ENCODE measurements at places on chromosomes 2 and 18.
A peak's percentile ranks its signal among the peaks of the same experiment; 100 is the strongest.

- DNase-seq, result no peak
These were observed 3.5 kb downstream of the COPS9 start for GRCh38 chr2:240132651-240132980.

DNA sequence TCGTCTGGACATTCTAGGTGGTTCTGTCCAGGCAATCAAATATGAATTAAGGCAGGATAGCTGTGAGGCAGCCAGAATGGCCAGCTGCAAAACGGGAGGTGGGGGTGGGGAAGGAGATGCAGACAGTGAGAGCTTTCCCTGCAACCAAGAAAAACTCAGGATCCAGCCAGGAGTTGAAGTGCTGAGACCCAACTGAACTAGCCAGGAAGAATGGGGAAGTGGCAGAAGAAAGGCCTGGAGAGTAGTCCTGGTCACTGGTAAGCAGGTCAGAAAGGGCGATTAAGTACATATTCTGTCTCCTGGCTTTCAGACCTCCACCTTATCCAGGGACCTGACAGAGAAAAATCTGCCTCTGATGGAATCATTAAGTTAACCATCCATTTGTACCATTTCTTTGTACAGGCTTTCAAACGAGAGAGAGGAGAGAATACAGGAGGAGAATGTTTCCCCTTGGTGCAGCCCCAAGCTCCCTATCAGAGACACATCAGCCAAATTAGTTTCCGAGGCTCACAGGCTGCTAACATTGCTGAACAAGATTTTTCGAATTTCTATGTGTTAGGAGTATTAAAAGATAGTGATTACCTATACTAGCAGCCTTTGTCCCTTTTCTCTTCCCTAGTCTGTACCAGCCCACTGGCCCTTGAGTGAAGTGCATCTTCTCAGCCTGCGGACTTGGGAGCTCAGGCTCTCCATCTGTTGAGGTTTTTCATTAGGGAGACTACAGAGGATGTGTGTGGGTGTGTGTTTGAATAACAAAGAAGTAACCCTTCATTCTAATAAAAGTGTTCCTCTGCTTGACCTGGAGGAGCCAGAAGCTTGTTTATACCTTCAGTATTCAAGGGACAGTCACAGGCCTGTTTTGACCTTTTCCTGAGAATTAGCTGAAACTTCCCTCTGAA is 12.5 kb upstream of the HOXD1 start:
- DNase-seq, result no peak

- peak; percentile 47 for DNase-seq
These were observed 1.1 kb downstream of the ATAD2B start for GRCh38 chr2:23925702-23926289.

DNA sequence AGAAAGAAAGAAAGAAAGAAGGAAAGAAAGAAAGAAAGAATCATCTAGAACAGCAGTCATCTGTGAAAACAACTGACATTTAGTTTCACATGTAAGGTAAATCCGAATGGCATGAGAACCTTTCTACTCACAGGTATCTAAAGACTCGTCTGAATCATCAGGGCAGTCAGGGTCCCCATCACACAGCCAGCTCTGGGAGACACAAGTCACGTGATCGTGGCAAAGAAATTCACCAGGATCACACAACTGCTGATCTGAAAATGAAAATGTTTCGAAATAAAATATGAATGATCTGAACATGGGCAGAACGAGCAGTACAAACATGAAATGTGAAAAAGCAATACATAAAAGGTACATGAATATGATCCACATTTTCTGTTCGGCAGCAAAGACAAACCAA is 320.7 kb downstream of the LRP1B start:
- DNase-seq, result no peak

GRCh38 chr2:75155115-75155514 is 44.2 kb downstream of the TACR1 start:
- no peak for DNase-seq

- no peak for DNase-seq
These were observed 127.6 kb downstream of the TDRD15 start for GRCh38 chr2:21251216-21251980.

- no peak for DNase-seq
These were observed 3.4 kb downstream of the B4GALT6 start for GRCh38 chr18:31680831-31681568.

DNA sequence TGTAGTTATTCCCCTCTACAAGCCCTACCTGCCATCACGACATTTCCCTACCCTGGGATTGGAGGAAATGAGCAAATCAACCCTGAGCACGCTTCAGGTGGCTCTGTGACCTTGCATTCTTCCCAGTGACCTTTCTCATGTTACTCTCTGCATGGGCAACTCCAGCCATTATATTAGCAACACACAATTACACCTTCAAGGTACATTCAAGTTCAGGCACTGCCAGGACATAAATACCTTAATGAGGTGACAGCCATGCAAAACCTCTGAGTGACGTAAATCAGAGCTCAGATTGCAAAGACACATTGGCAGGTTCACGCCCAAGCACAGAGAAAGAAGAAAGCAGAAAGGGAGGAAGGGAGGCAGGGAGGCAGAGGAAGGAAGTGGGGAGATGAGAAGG is 68.7 kb upstream of the ALK start:
- no peak for DNase-seq

- DNase-seq, result no peak
These were observed 42.1 kb downstream of the BCL2L11 start for GRCh38 chr2:111162718-111163331.

DNA sequence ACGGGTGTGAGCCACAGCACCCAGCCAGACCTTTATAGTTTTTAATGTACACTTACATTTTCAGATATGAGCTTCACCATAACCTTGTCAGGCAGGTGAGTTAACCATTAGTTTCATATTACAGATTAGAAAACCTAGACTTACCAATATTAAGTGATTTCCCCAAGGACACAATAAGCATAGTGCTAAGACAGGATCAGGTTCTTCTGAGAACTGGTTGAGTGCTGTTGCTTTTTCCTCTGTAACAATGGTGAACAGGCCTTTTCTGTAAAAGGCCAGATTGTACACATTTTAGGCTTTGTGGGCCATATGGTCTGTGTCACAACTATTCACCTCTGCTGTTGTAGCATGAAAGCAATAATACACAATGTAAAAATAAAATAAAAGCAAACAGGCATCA is 332.0 kb downstream of the PIK3C3 start:
- DNase-seq, result no peak

DNA sequence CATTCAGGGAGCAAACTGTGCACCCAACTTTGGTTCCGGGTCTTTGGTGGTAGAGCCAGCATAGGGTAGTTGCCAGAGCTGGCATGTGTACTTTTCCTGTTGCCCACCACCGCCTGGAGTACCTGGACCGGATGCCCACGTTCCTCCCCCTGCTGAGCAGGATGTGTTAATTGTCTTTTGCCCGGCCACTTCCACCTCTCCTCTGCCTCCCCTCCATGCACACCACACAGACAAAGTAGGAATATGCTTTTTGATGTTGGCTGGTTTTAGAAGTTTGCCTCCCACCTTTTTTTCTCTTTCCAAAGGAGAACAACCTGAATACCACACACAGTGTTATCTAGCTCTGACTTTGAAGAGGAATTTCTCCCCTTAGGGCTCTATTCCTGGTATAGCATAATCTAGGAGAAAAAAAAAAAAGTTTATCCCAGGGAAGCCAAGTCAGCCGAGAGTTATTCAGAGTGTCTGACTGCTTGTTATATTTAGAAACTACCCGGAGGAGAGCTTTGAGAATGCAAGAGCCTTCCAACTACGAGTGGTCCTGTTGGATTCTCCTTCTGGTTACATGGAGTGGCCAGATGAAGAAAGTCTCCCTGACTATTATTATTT is 111.9 kb downstream of the SETBP1 start:
- DNase-seq, result no peak

GRCh38 chr2:205754924-205755321 is 72.6 kb downstream of the NRP2 start:
- no peak for DNase-seq

- DNase-seq, result no peak
These were observed 301.4 kb upstream of the TNP1 start for GRCh38 chr2:217160978-217161973.

DNA sequence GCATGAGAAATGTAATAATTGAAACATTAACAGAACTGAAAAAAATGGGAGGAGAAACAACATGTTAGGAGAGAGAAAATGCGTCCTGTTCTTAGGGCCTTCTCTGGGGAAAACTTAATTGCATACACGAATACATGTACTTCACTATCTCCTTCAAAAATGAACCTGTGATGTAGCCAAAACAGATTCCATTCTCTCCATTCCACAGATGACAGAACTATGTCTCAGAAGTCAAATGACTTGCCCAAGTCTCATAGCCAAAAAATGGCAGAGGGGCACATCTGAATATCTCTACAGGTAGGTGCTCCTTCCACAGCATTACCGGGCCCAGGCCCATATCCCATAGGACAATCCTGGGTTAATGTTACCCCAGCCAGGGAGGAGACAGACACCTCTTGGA is 3.9 kb upstream of the DCTN1 start:
- DNase-seq, result no peak

DNA sequence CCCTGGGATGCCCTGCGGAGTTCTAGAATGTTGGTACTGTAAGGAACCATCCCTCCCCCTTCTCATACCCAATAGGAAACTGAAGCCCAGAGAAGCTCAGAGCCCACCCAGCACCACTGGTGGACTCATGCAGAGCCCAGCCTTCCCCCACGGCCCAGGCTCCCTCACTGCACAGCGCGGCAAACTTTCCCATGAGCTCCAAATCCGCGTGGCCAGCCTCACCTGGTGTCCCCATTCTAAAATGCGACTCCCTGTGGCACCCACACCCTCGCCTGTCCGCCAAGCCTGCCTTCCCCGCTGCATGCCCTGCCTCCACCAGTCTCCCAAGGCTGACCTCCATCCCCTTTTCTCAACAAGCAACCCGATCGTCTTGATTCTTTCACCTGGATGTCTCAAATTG is 51.1 kb downstream of the PTGR3 start:
- DNase-seq, result no peak

DNA sequence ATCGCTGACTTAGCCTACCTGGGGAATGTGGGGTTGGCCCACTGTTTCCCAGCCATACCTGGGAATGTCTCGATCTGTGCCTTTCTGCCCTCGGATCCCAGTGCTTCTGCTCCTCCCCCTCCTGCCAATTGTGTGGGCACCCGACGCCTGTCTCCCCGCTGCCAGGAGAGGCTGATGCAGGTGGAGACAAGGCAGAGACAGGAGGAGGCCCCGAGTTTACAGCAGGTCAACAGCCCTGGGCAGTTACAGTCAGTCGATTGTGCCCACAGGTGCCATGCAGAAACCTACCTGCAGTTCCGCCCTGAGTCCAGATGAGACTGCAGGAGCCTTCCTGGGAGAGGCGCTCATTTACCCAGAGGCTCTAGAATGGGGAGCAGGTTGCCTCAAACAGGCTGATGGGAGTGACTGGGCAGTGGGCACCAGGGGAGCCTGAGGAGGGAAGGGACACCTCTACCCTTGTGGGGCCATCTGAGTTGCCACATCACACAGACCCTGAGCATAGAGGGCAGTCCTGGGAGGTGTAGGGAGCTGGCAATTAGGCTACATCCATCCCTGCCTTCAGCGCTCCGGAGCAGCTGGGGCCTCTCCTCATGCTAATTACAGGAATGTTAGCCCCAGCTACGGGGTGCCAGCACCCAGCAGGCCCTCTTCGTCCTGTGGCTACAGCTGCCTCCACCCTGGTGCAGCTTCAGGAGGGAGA is 300.1 kb downstream of the NDUFA10 start:
- no peak for DNase-seq

GRCh38 chr18:72830109-72830508 is 37.7 kb downstream of the NETO1 start:
- no peak for DNase-seq

GRCh38 chr2:95029898-95030341 is 4.4 kb downstream of the MAL start:
- no peak for DNase-seq

DNA sequence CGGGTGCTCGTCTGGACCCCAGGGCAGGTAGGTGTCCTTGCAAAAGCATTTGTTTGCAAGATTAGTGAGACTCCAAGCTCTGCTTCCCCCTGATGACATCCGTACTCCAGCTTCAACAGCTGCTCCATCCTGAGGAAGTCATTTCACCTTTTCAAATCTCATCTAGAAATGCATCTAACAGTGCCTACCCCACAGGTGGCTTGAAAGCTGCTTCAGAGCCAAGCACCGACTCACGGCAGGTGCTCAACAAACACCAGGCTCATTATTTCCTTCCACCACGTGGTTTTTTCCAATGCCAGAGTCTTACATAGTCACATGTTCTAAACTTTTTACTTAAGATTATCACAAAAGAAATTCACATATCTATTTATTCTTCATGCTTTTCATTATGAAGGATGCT is 31.9 kb downstream of the CNGA3 start:
- DNase-seq, result no peak

DNA sequence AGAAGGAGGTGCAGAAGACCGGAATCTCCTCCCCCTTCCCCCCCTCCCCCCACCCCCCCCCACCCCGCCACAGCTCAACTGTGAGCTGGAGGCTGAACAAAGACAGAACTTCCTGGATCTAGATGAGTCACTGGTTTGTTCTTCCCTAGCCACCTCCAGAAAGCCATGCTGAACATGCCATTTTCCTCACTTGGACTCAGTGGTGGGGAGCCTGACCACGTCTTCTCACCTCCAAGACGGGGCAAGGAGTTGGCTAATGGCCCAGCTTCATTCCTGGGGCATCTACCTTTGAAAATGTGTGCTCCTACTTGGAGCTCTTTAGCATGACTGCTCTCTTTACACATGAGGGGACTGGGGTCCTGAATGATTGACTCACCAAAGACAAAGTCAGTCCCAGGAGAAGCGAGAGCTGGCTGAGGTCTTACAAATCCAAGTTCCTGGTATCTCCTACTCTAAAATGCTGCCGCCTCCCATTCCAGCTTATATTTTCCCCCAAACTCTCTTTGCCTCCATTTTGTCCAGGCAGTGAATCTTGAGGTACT is 22.6 kb upstream of the FZD5 start:
- no peak for DNase-seq

DNA sequence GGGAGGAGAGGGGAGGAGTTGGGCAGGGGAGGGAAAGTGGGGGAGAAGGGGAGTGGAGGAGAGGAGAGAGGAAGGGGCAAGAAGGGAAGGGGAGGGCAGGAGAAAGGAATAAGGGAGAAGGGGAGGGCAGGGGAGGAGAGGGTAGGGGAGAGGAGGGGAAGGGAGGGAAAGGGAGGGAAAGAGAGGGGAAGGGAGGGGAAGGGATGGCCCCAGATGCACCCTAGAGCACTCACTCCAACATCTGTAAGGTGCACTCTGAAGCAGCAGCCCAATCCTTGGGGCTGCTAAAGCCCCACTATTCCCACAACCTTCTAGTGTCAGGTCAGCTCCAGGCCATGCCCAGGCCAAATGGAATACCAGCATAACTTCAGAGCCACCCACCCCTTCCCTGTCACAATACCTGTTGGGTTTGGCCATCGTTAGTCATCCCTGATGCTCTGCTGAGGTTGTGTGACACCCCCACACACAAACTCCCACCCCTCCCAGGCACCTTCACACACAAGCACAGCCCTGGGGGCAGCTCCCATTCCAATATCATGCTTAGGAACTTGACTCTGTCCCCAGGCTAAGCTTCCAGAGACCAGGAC is 55.7 kb upstream of the PKDCC start:
- no peak for DNase-seq

- DNase-seq, result no peak
These were observed 64.0 kb downstream of the TFCP2L1 start for GRCh38 chr2:121220995-121221394.

GRCh38 chr2:68917034-68917718 is 35.5 kb downstream of the GKN2 start:
- DNase-seq, result no peak
